Naive thymus-derived CD4-positive, alpha-beta T cell (primary cell): ENCODE measurements at places on chromosomes 11 and 22. TPM values are rescaled to one million over a fixed set of nuclear protein-coding genes. Genes with fewer than 3 reads are reported as not detected.

DNA sequence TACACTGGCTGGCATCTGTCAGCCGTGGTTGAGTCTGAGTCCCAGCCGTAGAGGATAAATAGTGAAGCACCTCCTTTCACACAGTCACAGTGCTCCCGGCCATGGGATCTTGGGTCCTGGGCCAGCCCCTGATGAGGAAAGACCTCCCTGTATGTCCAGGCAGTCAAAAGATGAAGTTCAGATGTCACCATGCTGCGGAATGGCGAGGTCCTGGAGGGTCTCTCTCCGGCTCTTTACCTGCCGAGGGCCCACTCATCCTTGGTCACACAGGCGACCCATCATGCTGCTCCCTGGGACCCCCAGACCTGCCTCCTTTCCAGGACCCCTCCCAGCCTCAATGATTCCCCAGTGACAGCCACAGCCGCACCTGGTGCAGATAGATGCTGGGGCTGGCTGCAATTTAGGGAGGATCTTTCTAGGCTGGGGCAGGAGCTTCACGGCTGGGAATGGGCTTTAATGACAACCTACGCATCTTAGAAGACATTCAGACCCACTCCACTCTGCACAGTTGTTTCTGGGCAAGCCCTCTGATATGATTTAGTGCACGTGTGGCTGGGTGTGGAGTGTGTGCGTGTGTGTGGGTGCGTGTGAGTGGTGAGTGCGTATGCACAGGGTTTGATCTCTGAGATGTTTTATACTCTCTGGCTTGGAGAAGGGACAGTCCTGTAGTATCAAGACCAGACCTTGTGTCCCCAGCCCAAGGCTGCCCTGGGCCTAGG is 79.7 kb downstream of the FBLN1 start:
- DNase-seq, result no peak
- H3K27ac ChIP-seq, result no peak overlapping the region
- H3K36me3 ChIP-seq, result no peaks in the 10 kb centered on the region

GRCh38 chr22:30305519-30305905 is 16.2 kb upstream of the CASTOR1 start:
- H3K27me3 ChIP-seq, result no peaks in the 10 kb centered on the region
- no peaks in the 10 kb centered on the region for H3K36me3 ChIP-seq
- H3K4me3 ChIP-seq, result peak overlapping the region; percentile 51
- peaks cover 98% of the 10 kb centered on the region for H3K4me1 ChIP-seq
- peak; percentile 64 for DNase-seq
- H3K27ac ChIP-seq, result peak overlapping the region; percentile 75

TMPRSS13 gene
- total RNA-seq, result 3.4 TPM

DNA sequence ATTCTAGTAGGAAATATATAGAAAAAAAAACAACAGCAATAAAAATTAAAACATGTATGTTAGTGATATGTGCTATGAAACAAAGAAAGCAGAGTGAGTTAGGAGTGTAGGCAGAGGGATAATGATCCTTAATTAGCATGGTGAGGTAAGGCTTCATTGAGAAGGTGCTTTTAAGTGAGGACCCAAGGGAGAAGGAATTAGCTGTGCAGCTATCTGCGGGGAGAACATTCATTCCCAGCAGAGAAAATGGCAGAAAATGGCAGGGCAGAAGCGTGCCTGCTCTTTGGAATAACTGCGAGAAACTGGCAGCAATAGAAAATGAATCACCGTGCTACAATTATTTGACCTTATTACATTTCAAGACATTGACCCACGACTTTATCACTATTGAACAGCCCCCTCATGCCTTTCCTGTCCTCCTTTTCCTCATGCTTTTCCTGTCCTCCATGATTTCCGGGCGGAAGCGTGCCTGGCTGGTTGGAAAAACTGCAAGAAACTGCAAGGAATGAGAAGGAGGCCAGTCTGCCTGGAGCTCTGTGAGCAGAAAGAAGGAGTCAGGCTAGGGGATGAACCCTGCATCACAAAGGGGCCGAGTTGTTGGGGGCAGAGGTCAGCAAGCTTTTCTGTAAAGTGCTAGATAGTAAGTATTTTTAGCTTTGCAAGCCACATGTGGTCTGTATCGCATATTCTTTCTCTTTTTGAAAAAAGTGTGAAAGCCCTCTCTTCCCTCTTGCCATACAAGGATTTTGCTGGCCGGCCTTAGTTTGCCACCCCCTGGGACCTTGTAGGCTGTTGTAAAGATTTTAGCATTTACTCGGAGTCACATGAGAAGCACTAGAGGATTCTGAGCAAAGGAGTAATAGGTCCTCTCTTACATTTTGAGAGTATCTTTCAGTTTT is 37.1 kb upstream of the SWAP70 start:
- H3K27me3 ChIP-seq, result no peaks in the 10 kb centered on the region
- no peaks in the 10 kb centered on the region for H3K36me3 ChIP-seq
- H3K27ac ChIP-seq, result no peak overlapping the region
- no peaks in the 10 kb centered on the region for H3K4me1 ChIP-seq
- H3K4me3 ChIP-seq, result no peak overlapping the region

NDUFC2 gene
- 64.7 TPM for total RNA-seq

- no peak overlapping the region for H3K4me3 ChIP-seq
- H3K4me1 ChIP-seq, result no peaks in the 10 kb centered on the region
- no peaks in the 10 kb centered on the region for H3K36me3 ChIP-seq
- H3K27ac ChIP-seq, result no peak overlapping the region
- no peaks in the 10 kb centered on the region for H3K27me3 ChIP-seq
These were observed 75.6 kb downstream of the IGLL1 start for GRCh38 chr22:23504516-23504915.

GRCh38 chr11:11416917-11417316 is 63.9 kb upstream of the CSNK2A3 start:
- H3K27ac ChIP-seq, result no peak overlapping the region
- no peak for DNase-seq
- no peaks in the 10 kb centered on the region for H3K36me3 ChIP-seq
- H3K4me1 ChIP-seq, result no peaks in the 10 kb centered on the region
- no peak overlapping the region for H3K4me3 ChIP-seq

CD3E gene
- 546 TPM for total RNA-seq

TIMP3 gene
- total RNA-seq, result 0.42 TPM

IGF2 gene
- 0.08 and 0.36 TPM in 2 replicates for total RNA-seq

GRCh38 chr11:57097149-57097548 is 84.6 kb upstream of the LRRC55 start:
- H3K27ac ChIP-seq, result no peak overlapping the region
- H3K4me3 ChIP-seq, result no peak overlapping the region
- H3K4me1 ChIP-seq, result no peaks in the 10 kb centered on the region
- no peaks in the 10 kb centered on the region for H3K27me3 ChIP-seq

DNA sequence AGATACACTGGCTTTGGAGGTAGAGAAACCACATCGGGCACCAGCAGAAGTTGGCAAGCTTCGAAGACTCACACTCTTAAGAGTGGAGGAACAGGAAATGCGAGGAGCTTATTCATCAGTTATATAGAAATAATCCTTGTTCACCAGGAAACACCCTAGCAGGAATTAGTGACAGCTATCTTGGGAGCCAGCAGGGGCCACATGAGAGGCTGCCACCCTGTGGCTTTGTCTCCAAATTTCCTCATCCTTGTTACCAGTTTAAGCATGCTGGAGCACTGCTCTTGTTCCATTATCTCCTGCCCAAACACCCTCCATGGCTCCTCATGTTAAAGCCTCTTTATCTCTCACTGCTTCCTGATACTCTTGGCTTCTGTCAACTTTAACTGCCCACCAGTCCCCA is 131.0 kb downstream of the PLEKHA7 start:
- no peak overlapping the region for H3K4me3 ChIP-seq
- H3K27me3 ChIP-seq, result no peaks in the 10 kb centered on the region
- DNase-seq, result no peak
- H3K36me3 ChIP-seq, result no peaks in the 10 kb centered on the region
- no peaks in the 10 kb centered on the region for H3K4me1 ChIP-seq

GRCh38 chr22:28243539-28243938 is 324.5 kb upstream of the PITPNB start:
- H3K27me3 ChIP-seq, result no peaks in the 10 kb centered on the region
- DNase-seq, result no peak
- H3K4me3 ChIP-seq, result no peak overlapping the region
- H3K36me3 ChIP-seq, result no peaks in the 10 kb centered on the region
- no peak overlapping the region for H3K27ac ChIP-seq

GRCh38 chr22:18064636-18065035 is 13.2 kb upstream of the PEX26 start:
- H3K4me3 ChIP-seq, result no peak overlapping the region
- no peaks in the 10 kb centered on the region for H3K4me1 ChIP-seq
- no peaks in the 10 kb centered on the region for H3K27me3 ChIP-seq

GRCh38 chr22:17749605-17750395 is 24.5 kb downstream of the BID start:
- H3K4me1 ChIP-seq, result no peaks in the 10 kb centered on the region
- no peak overlapping the region for H3K27ac ChIP-seq
- no peaks in the 10 kb centered on the region for H3K27me3 ChIP-seq
- DNase-seq, result no peak
- H3K36me3 ChIP-seq, result no peaks in the 10 kb centered on the region

DNA sequence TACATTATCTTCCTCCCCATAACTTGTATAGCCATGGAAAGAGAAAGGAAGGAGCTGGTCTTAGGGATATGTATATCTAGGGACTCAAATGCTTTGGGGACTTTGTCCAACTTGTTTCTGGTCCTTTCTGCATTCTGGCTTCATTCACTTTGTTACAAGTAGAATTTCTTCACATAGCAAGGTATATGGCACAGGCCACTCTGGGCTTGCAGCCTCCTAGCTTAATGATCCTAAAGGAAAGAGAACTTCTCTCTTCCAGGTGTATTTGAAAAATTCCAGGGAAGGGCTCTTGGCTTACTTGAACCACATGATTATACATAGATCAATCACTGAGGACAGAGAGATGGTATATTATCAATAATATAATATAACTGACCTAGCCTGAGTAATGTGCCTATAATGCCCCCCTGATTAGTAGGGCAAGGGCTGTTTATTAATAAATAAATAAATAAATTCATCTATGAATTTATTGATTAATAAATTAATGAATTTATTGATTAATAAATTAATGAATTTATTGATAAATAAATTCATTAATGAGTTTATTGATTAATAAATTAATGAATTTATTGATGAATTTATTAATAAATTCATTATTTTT is 48.2 kb upstream of the CEP295 start:
- H3K4me3 ChIP-seq, result no peak overlapping the region
- H3K36me3 ChIP-seq, result no peaks in the 10 kb centered on the region
- no peaks in the 10 kb centered on the region for H3K4me1 ChIP-seq
- DNase-seq, result peak; percentile 8

DNA sequence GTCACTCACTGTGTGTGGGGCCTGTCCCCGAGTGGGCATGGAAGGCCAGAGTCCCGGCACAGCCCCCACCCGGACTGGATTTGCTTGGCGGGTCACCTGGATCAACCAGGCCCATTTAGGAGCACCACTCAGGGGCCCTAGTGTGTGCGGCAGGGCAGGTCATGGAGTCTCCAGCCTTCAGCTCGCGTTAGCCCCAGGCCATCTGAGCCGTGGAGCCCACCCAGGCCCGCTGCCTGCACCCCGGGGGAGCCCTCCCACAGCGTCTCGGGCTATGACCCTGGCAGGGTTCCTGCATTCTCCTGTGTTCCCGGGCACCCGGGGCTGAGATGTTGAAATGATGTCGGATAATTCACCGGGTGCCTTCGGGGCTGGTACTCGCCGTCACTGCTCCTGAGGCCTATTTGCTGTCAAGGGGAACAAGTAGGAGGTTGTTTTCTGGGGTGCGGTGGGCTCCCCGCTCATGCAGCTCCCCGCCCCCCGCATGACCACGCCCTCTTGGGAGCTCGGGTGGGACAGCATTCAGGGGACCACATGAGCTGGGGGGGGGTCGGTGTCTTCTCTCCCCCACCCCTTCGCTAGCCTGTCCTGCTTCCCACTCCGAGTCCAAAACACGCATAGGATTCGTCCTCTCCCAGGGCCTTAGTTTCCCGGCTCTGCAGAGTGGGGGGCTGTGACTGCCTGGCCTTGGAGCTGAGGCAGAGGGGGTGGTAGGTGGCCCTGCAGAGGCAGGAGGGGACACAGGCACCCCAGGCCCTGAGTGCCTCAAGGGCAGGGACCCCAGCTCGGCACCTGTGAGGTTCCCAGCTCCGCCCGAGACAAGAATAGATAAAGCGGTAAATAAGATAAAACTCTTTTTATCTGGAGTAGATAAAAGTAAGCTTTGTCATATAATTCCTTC is 77.2 kb downstream of the KCNQ1 start:
- DNase-seq, result no peak
- no peak overlapping the region for H3K27ac ChIP-seq
- no peaks in the 10 kb centered on the region for H3K36me3 ChIP-seq
- H3K27me3 ChIP-seq, result no peaks in the 10 kb centered on the region
- H3K4me1 ChIP-seq, result no peaks in the 10 kb centered on the region

TAF10 gene
- 129 and 135 TPM in 2 replicates for total RNA-seq

SYT12 gene
- not detected in 2 replicates for total RNA-seq

DNA sequence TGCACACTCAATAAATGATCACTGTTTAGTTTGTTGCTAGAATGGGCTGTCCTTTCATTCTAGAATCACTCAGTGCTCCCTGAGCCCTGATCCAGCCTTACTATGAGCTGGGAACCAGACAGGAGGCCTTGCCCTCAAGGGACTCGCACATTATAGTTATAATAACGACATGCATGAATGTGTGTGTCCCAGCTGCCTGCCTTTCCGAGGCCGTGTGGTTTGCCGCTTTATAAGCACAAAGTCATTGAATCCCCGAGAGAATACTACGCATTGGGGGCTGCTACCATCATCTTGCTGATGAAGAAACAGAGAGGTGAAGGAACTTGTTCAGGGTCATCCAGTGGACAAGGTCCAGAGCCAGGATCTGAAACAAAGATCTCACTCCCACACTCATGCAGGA is 75.7 kb downstream of the NFAM1 start:
- no peaks in the 10 kb centered on the region for H3K36me3 ChIP-seq
- no peak for DNase-seq
- H3K27me3 ChIP-seq, result no peaks in the 10 kb centered on the region
- no peak overlapping the region for H3K4me3 ChIP-seq

DNA sequence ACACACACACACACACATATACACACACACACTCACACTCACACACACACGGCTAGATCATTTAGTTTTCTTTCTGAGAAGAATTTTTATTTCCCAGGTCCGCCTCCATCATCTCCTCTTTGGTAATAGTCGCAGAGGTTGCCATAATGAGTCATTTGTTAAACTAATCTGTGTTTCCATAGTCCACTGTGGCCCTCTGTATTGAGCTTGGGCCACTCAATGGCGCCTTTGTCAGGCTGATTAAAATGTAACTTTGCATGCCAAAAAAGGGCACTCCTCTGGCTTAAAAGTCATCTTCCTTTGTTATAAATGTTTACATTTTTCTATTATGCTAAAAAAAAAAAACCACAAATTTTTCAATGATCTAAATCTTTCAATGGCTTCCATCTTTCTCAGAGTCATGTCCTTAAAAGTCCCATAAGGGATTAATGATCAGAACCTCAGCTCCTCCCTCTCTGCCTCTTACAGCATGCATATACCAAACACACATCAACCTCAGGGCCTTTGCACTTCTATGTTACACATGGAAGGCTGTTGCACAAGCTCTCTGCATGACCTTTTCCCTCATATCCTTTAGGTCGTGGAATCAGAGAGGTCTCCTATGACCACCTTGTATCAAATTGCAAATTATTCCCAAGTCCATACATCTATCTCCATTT is 35.3 kb downstream of the EHF start:
- no peaks in the 10 kb centered on the region for H3K36me3 ChIP-seq
- no peaks in the 10 kb centered on the region for H3K27me3 ChIP-seq
- H3K4me3 ChIP-seq, result no peak overlapping the region
- peaks cover 12% of the 10 kb centered on the region for H3K4me1 ChIP-seq
- DNase-seq, result no peak
- H3K27ac ChIP-seq, result no peak overlapping the region
